Lower lobe of right lung (tissue), 2 donors: ENCODE measurements at places on chromosomes 1 and 21. TPM values are rescaled to one million over a fixed set of nuclear protein-coding genes. Genes with fewer than 3 reads are reported as not detected.

The ATAD3C gene
- total RNA-seq: 7.8 TPM

The FGR gene
- 193 TPM for total RNA-seq

The ERVH48-1 gene
- not detected for total RNA-seq

- no peak for DNase-seq
These were observed 25.7 kb upstream of the C1orf105 start for GRCh38 chr1:172394811-172395210.

- no peak for DNase-seq
These were observed 125.8 kb downstream of the RERE start for GRCh38 chr1:8691662-8692061.

GRCh38 chr1:94926915-94927404 is at the start of gene CNN3:
TSS of gene CNN3 (minus strand) at chr1:94927110. CDS start at chr1:94926894, 216 bp downstream.
- DNase-seq: peak; percentile 94

- DNase-seq: no peak
These were observed 22.6 kb downstream of the COQ8A start for GRCh38 chr1:226962421-226963391.

- no peak for DNase-seq
These were observed 1.2 kb upstream of the VPS45 start for GRCh38 chr1:150066328-150066727.

GRCh38 chr1:167627865-167628641 is 2.0 kb upstream of the RCSD1 start:
- DNase-seq: no peak

DNA sequence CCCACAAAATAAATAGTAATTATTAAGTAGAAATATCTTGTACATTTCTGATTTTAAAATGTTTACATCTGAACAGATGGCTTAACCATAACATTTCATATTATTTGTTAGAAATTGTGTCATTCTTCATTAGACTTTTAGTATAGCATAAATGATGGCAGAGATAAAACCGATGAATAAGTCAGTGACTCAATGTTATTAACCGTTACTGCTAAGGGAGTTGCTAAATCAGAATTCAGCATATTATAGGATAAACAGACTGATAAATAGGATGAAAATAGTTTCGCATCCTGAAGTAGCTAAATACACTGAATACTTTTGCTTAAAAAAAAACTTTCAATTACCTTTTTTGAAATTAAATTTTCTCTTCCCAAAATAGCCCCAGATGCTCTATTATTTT is 610.6 kb upstream of the ZP4 start:
- no peak for DNase-seq
